GM12864 (cell line): ENCODE measurements at places on chromosomes 1 and 21.

GRCh38 chr1:172143384-172144055 lies 277.0 kb upstream of the C1orf105 start:
- no peak for DNase-seq

DNA sequence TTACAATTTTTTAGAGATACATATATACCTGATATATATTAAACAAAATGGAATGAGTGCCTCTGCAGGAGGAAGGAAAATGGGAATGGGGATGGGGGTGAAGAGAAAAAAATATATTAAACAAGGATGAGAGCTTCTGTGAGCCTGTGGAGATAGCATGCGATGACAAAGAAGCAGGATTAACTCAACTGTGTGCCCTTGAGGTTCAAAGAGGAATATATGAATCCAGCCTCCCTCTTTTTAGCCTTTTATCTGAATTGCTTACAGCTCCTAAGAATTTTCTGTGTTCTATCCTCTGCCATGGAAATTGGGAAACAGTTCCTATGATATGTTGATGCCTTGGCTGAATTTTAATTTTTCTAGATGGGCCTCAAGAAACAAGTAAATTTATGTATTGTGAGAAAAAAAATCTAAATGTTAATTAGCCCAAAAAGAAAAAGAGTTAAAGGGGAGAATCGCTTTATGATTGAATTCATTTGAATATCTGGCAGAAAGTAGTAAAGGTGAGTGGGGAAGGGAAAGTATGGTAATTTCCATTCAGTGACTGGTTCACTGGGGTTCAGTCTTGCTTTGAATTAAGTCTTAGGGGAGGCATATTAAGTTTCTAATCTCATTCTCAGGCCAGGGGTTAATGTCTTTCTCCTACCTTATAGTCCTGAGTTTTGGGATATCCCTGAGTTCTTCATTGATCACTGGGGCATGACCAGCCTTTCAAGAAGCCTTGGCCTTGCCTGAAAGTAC lies 106.3 kb upstream of the HMCN1 start:
- DNase-seq = no peak

DNA sequence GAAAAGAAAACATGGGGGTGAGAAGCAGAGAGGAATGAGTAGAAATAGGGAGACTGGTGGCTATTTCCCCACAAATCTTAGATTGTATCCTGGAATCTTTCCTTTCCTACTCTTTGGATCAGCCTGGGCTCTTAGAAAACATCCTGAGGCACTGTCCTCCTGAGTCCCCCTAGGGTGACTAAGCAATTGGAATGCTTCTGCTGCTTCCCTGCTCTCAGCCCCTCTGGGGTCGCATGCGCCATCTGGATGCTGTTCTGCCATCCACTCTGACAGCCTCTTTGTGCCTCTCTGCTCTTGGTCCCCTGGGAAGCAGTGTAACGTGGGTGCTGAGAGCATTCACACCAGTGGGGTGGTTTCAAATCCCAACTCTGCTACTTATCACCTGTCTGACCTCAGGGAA lies 443.0 kb downstream of the SIPA1L2 start:
- DNase-seq = no peak

DNA sequence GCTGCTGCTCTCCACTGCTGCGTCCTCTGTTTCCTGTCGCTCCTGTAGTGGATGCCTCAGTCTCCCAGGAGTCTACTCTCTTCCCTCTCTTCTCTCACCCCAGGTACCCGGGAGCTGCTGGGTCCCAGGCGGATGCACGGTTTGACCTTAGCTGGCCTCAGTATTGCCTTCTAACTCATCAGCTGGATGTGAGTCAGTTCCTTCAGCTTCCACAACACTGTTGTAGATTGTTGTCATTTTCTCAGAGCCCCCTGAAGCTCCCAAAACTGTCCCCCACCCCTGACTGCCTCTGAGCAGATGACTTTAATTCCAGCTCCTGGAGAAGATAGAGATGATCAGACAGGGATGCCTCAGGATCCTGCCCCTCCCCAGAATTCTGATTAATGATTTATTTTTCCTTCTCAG lies 7.2 kb downstream of the CNIH3 start:
- no peak for DNase-seq

GRCh38 chr1:26790551-26790953 lies 2.8 kb downstream of the PIGV start:
- no peak for DNase-seq

DNA sequence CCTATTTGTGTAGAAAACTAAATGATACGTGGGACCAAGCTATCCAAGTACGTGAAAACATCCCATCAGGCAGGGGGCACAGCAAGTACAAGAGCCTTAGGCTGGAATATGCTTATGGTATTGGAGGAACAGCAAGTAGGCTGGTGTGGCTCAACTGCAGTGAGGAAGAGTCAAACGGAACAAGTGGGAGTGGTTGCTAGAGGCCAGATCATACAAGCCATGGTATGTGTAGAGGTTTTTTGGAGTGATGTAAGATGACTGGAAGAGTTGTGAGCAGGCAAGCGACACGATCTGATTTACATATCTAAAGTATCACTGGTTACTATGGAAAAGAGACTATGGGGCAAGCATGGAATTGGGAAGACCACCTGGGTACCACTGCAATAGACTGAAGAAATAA lies 27.8 kb downstream of the ELK4 start:
- no peak for DNase-seq
